ENCODE measurements at places on chromosomes 6 and 20.

DNA sequence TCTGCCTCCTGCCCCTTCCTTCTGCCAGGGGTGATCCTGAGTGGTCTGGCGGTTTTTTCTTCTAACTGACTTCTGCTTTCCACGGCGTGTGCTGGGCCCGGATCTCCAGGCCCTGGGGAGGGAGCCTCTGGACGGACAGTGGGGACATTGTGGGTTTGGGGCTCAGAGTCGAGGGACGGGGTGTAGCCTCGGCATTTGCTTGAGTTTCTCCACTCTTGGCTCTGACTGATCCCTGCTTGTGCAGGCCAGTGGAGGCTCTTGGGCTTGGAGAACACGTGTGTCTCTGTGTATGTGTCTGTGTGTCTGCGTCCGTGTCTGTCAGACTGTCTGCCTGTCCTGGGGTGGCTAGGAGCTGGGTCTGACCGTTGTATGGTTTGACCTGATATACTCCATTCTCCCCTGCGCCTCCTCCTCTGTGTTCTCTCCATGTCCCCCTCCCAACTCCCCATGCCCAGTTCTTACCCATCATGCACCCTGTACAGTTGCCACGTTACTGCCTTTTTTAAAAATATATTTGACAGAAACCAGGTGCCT, 10.2 kb downstream of the SLC29A1 start:
- DNase-seq, result no peak

DNA sequence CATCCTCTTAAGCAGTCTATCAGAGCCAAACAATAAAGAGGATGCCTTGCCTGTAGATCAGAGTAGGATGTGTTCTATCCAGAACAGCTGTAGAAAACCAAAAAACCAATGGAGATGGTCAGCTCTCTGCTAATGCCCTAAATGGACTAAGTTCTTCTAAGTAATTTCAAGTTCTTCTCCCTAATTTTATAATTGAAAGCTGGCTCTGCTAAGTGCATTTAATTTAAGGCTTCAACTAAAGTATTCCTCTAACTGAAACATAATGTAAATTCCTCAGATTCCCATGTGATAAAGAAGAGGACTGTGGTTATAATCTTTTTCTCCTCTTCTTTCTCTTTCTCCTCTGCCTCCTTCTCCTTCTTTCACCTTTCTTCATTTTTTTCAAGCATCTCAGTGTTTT, 709.5 kb downstream of the KIF16B start:
- no peak for DNase-seq

- no peak for DNase-seq
Observed at GRCh38 chr6:38262026-38262425, 377.7 kb downstream of the BTBD9 start.

GRCh38 chr6:153170511-153170910, 39.4 kb upstream of the RGS17 start:
- DNase-seq, result no peak

DNA sequence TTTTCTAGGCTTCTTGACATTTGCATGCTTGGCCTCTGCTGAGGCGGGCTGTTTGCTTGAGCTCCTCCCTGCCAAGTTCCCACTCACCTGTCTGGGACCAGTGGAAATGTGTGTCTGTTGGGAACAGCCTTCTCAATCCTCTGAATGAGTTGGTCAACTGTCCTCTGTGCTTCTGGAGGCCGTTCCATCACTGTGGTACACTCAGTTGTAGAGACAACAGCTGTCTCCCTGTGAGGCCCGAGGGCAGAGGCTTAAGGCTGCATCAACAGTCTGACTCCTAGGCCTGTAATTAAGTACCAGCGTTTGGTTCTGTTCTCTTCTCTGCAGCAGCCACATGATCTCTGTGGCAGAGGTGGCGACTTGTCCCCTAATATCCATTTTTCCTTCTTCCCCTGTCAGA, 110.9 kb downstream of the CDC5L start:
- no peak for DNase-seq

GRCh38 chr6:107819217-107819616, 4.9 kb downstream of the SCML4 start:
- DNase-seq, result no peak

DNA sequence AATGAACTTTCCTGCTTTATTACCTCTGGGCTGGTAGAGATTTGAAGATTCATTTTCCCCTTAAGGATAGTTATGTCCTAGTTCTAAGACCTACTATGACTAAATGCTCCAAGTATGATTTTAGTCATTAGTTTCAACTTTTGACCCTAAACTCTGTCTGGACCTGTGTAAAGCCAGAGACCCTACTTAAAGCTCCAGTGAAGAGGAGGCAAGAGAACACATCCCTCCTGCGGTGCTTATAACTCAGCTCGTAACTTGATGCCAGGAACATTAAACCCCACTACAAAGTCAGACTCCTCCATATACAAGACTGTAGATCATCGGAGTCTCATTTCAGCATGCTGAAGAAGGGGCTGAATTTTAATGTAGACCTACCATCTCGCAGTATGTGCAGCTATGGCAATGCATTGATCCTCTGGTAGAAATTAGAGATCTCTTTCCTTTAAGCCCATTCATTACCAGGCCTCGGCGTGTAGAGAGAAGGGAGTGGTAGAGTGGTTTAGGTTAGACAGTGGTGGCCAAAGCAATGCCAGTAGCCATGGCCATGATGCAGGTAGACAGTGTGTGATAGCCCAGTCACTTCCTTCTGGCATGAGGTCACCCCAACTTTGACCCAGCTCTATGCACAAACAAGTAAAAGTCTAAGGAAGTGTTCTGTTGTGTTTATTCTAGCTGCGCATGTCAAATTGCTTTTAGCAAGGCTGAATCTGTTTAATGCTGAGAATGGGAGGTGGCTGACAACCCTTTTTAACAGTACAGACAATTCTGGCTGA, 34.8 kb upstream of the MYB start:
- DNase-seq, result no peak

GRCh38 chr6:45541934-45542333, 164.2 kb upstream of the SUPT3H start:
- DNase-seq, result no peak

GRCh38 chr6:105226598-105227294, 46.9 kb upstream of the POPDC3 start:
- DNase-seq, result no peak

DNA sequence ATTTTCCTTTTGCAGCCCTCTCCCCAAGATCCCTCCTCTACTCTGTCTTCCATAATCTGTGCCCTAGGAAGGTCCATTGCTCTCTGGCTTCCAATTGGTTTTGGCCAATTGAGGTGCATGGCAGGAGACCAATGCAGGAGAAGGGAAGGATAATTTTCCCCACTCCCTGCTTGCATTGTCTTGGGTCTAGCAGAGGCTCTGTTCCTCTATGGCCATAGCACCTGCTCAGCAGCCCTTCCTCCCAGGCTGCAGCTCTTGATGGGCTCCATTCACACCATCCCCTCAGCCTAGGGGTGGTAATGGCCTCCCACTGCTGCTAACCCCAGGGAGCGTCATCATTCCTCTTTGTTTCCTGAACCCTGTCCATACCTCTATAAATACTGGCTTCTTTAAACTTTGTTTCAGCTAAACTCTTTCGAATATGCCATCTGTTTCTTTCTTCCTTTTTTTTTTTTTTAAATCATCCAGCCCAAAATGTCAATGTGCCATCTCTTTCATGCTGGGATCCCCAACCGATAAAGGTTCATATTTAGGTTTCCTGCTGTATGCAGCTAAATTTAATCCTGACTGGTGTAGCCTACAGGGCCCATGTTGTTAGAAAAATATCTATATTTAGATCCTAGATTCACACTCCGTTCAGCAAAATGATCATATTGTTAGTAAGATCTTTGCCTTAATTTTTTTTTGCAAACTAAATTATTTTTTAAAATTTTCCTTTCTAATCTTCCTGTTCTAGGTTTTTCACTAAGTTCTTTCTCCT, 63.8 kb downstream of the HECA start:
- DNase-seq, result no peak

DNA sequence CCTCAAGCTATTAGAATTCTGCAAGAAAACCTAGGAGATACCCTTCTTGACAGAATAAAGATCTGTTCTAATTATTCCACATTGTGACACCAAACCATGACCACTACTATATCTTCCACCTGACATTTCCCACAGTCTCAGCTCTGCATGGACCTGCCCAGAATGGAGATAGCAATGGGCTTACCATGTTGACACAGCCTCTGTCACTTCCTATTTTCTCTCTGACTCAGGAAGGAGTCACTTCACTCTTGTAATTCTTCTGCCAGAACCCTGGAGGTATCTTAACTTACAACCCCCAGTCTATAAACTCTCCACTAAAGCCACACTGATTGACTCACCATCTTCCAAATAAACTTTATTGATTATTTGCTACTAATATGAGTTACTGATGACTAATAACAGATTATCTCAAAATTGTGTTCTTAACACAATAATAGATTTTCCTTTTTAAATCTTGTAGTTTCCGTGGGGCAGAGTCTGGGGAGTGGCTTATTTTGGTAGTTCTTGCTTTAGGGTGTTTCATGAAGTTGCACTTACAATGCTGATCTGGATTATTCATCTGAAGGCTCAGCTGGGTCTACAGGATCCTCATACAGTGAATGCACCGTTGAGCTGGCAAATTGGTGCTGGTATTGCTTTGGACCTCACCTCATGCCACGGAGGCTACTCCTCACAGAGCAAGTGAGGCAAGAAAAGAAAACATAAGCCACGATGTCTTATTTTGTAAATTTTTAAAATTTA, 869.9 kb downstream of the KIF16B start:
- no peak for DNase-seq

- DNase-seq, result no peak
Observed at GRCh38 chr20:56417911-56418310, 5.9 kb downstream of the CASS4 start.

DNA sequence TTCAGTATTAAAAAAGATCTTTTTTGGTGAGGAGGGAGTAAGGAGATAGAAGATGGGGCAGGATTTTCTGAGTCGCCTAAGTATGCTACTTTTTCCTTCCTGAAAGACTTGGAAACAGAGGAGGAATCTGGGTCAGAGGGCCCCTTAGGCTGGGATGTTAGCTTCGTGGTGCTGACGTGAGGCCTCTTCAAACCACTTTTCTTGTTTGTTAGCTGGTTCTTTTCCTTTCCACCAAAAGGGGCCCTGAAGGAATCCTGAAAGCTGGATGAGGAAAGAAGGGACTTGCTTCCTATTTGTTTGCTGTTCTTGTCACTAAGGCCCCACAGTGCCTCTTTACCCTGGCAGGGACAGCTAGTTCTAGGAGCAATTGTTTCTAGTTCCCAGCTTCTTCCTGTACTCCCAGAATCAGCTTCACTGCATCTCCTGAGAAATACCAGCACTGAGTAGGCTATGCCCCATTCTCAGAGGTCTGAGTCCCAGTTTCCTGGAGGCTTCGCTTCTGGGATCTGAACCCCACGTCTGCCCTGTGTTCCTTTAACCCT, 2.2 kb upstream of the IL20RA start:
- no peak for DNase-seq

DNA sequence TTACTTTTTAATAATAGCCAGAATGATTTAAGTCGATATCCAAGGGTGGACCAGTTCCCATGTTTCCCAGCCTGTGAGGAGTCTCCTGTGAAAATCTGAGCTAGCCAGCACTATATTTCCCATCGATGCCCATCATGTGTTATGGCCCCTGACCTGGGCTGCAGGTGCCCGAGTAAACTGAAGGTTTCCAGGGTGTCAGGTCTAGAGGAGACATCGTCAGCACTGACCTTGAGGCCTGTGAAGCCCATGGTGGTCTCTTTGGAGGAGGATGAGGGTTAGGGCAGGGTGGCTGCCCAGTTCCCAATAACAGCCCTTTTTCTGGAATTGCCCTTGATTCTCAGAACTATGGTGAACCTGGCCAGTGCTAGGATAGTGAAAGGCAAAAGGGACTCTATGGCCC, 63.0 kb upstream of the TOP1 start:
- DNase-seq, result no peak

DNA sequence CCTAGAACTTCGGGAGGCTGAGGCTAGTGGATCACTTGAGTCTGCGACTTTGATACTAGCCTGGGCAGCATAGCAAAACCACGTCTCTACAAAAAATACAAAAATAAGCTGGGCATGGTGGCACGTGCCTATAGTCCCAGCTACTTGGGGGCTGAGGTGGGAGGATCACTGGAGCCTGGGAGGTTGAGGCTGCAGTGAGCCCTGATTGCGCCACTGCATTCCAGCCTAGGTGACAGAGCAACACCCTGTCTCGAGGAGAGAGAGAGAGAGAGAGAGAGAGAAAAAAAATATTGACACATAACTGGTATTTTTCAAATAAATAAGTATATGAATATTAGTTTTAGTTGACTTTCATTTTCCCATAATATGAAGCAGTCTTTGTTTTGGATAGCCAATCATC, 222.2 kb downstream of the BTBD9 start:
- no peak for DNase-seq

GRCh38 chr6:134379599-134379998, 61.7 kb upstream of the SGK1 start:
- no peak for DNase-seq

DNA sequence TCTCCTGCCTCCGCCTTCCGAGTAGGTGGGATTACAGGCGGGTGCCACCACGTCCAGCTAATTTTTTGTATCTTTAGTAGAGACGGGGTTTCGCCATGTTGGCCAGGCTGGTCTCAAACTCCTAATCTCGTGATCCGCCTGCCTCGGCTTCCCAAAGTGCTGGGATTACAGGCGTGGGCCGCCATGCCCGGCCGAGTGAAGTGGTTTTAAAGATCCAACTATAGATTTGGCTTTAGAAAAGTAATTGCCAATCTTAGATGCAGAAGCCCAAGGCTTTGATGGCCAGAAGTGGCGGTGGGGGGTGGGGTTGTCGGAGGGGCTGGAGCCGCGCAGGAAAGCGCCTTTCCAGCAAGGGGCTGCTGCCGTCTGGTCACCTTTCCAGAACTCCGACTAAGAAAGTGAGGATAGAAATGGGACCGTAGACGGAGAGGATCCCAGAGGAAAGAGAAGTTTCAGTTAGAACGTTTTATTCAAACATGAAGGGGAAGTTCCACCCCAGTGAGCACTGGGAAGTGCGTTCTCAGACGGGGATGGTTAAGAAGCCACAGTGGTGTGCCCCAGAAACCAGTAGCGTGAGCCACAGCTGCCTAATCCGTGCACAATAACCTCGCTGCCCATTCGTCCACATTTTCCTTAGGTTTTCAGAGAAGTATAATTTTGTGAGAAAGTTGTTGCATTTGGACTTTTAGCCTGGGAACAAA, 69.7 kb downstream of the DLL1 start:
- no peak for DNase-seq
